ENCODE measurements at places on chromosomes 2 and 18. TPM values are rescaled to one million over a fixed set of nuclear protein-coding genes. Genes with fewer than 3 reads are reported as not detected.

The CDH7 gene
- total RNA-seq = not detected

The SCN3A gene
- total RNA-seq = not detected

The SIX3 gene
- total RNA-seq = not detected

The PKP4 gene
- total RNA-seq = 50.5 TPM

The SIX2 gene
- total RNA-seq = 0.14 TPM

The PHOSPHO2 gene
- 1.9 TPM for total RNA-seq

The GPAT2 gene
- total RNA-seq = 6.5 TPM

The DSG4 gene
- total RNA-seq = not detected

The TFPI gene
- 498 TPM for total RNA-seq

The PTPRM gene
- 98.0 TPM for total RNA-seq

The TUBA3E gene
- total RNA-seq = not detected

The CTLA4 gene
- not detected for total RNA-seq

The SP140L gene
- 25.9 TPM for total RNA-seq

The SERPINB12 gene
- total RNA-seq = not detected

The DNAJC5G gene
- not detected for total RNA-seq

The SPAG16 gene
- 21.4 TPM for total RNA-seq

The EDAR gene
- total RNA-seq = not detected

The EIF2AK2 gene
- total RNA-seq = 53.0 TPM

The SPDYA gene
- total RNA-seq = 2.7 TPM

The GIGYF2 gene
- 75.9 TPM for total RNA-seq

All from thoracic aorta endothelial cell (primary cell).